ENCODE measurements at places on chromosomes 3 and 15.

- no peak for DNase-seq
These were observed 75.4 kb upstream of the POLG start for GRCh38 chr15:89410039-89410435.

GRCh38 chr15:77768107-77768506 is 135.4 kb upstream of the LINGO1 start:
- no peak for DNase-seq

DNA sequence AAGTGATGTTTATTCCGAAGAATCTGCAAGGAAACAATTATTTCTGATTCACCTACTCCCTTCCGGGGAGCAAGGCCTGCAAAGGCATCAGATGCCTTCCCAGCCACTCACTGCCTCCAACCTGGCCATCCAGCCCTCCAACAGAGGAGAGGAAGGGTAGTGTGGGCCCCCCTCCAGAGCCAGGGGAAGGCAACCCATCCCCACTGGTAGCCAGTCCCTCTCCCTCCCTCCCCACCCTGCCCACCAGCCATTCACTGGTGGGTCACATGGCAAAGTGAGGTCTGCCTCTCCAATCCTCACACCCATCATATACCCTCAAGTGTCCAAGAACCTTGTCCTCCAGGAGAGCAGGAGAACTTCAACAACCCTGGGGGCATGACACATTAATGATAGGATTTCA is 2.4 kb upstream of the VIPR1 start:
- DNase-seq = no peak

GRCh38 chr3:29319262-29319661 is 38.4 kb downstream of the RBMS3 start:
- no peak for DNase-seq

DNA sequence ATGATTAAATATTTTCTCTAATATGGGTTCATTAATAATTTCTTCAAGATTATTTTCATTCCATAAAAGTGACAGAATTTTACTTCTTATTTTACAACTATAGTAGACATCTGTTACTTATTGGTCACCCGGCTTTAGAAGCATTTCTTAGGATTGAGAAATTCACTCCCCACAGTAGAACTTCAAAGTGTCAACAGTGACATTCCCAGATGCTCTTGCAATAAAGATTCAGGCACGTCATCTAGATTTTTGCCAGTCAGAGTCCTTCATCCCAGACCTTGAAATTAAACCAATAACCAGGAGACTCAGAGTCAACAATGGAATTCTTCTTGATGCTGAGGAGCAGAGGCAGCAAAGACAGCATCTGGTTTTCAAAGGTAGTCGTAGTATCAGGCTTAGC is 190.8 kb downstream of the VGLL3 start:
- no peak for DNase-seq

DNA sequence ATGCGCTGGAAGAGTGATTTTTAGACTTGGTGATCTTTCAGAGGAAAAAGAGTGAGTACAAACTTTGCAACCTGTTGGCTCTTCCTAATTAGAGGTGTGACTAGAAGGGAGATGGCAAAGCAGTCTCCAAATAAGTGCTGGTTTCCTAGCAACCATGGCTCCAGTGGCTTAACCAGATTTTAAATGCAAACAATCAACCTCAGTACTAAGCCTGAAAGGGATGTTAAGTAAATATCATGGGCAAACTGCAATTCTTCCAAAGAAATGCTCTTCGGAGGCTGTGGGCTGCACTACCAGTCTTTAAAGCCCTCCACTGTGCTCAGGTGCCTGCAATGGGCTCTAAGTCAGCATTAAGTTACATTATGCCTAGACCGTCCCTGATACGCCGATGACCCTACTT is 678.1 kb upstream of the CCDC54 start:
- peak; percentile 84 for DNase-seq

DNA sequence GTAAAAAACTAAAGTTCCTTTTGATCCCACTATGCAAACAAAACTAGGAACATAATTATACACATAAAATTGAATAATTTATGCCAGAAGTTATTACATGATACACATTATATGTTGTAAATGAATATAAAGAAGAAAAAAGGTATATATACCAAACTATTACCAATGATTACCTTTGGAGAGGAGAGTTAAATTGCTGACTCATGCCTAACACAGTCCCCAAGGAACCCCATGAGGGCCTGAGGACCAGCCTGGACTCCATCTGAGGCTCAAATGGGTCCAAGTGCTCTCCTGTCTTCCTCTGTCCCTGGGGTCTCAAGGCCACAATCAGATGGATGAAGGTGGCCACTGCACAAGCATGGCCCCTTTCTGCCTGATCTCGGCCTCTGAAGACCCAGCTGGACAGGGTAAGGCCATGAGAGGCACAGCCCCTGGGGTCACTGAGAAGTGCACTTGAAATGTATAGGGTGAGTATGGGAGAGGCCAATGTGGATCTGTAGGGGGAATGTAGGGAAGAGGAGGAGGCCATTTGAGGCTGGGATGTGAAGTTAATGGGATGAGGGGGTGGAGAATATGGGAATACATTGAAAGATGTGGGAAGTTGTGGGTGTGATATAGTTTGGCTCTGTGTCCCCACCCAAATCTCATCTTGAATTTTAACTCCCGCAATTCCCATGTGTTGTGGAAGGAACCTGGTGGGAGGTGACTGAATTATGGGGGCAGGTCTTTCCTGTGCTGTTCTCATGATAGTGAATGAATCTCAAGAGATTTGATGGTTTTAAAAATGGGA is 1.1 kb upstream of the IQCF1 start:
- DNase-seq = no peak

DNA sequence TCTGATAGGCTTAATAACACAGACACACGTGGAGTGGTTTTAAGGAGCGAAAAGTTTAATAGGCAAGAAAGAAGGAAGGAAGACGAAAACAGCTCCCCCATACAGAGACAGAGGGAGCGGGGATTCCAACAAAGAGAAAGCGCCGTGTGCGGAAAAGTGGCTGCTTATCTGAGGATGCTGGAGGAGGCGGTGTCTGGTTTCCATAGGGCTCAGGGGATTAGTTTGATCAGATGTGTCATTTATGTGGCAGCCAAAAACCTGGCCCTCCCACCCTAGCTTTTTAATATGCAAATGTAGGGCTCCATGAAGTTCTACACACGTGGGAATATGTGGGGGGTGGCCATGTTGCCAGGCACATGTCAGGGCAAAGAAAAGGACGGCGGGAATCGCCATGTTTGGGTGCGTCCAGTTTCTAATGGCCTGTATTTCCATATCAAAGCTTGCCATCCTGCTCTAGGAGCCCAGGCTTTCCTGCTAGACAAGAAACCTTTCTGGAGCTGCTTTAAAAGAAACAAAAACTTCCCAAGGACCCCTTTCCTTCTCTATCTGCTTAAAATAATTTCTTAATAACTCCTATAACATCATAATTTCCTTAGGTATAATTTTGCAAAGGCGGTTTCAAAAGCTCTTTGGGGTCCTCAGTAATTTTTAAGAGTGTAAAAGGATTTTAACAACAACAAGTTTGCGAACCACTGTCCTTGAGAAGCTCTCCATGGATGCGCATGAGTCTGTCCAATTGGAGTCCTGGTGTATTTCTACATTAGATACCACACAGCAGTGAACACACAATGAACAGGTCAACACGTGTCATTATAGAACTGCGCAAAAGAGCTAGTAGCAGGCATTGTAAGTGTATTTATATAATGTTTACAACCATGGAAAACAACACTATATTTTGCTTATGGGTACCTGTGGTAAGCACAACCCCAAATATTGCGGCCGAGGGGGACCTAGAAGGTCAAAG is 622 bp upstream of the ZNF589 start:
- DNase-seq = peak; percentile 76

GRCh38 chr3:192408647-192409200 is 318.6 kb downstream of the FGF12 start:
- no peak for DNase-seq

- DNase-seq = no peak
These were observed 17.8 kb upstream of the SEC62 start for GRCh38 chr3:169948559-169949448.

DNA sequence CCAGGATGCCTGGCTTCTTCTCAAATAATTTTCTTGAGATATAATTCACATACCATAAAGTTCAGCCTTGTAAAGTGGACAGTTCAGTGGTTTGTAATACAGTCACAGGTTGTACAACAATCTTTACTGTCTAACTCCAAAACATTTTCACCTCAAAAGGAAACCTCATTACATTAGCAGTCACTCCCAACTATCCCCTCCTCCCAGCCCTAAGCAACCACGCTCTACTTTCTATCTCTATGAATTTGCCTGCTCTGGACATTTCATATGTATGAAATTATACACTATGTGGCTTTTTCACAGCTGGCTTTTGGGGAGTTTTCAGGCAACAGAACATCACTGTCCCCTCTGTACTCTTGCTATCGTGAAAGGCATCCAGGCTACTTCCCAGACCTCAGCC is 17.5 kb downstream of the TGM5 start:
- DNase-seq = no peak

DNA sequence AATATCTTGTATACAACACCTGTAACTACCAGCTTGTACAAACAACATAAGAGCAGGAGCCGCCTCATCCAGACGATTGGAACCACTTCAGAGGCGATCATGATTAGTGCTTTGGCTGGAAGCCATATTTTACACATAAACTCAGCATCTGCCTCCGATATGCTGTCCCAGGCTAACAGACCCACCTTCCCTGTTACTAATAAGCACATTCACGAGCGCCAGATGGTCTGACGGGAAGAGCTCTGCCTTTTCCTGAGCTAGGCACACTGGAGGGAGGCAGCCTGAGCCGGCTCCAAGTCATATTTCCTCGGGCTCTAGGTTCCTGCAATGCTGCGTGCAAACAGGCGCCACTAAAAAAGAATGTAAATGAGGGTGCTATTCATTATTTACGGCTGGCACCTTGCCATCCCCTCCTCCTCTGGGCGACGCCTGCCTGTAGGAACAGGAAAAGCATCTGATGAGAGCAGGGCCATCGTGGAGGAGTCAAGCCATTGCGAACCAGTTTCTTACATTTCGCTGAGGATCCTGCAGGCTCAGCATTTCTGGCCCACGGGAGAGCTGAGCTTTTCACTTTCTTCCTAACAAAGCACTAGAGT is 98.2 kb downstream of the ANXA2 start:
- DNase-seq = peak; percentile 94

DNA sequence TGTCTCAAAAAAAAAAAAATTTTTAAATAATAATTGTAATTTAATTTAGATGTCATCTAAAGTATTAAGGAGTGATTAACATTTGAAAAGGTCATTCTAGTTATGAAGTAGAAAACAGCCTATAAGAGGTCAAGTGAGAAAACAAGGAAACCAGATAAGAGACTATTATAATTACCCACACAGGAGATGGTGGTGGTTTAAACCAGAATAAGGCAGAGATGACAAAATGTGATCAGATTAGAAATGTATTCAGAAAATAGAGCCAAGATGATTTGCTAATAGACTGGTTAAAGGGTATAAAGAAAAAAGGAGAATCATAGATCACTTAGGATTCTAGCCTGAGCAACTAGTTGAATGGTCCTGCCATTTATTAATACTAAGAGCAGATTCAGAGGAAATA is 11.2 kb downstream of the HERC1 start:
- DNase-seq = no peak

- no peak for DNase-seq
These were observed 68.0 kb downstream of the TFG start for GRCh38 chr3:100777271-100777670.

- no peak for DNase-seq
These were observed 151.8 kb downstream of the ITPR1 start for GRCh38 chr3:4644951-4645350.

DNA sequence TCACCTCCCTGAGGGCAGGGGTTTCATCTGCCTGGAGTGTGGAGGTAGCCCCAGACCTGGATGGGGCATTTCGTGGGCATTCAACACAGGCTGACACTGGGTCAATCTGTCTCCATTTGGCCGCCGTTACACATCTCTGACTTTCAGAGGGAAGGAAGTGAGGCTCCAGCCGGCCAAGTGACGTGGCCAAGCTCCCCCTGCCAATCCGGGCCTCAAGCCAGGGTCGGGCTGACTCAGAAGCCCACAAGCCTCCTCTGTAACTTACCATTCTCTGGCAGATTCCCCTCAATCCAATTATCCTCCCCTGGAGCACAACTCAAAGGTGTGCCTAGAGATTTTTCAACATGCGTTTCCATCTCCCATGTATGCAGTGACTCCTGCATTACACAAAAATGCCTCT is 227.6 kb downstream of the KLF13 start:
- no peak for DNase-seq

GRCh38 chr15:77724715-77725114 is 92.0 kb upstream of the LINGO1 start:
- DNase-seq = no peak

GRCh38 chr15:22952796-22953579 is 27.2 kb downstream of the CYFIP1 start:
- no peak for DNase-seq

- DNase-seq = no peak
These were observed 121.1 kb downstream of the MEX3B start for GRCh38 chr15:81924729-81925128.

GRCh38 chr3:159632851-159633250 is 355.8 kb upstream of the IL12A start:
- no peak for DNase-seq

Measured in NCI-H1436 (cell line).